Brain microvascular endothelial cell (primary cell): ENCODE measurements at places on chromosomes 12 and 14.

DNA sequence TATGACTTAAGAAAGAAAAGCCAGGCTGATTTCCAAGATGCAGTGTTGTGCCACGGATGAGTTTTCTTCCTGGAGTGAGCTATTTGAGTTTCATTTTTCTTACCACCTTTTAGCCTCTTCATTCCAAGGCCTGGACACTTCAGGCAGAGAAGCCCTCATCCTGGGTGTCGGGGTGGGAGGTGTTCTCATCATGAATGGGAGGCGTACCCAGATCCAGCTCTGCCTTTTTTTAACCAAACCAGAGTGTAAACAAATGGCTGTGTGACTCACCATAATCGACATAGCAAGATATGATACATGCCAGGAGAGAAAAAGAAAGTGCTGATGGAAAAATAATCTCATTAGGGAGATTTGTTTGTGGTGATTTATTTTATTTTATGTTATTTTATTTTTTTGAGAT, 79.9 kb downstream of the ARF6 start:
- DNase-seq: peak; percentile 93

DNA sequence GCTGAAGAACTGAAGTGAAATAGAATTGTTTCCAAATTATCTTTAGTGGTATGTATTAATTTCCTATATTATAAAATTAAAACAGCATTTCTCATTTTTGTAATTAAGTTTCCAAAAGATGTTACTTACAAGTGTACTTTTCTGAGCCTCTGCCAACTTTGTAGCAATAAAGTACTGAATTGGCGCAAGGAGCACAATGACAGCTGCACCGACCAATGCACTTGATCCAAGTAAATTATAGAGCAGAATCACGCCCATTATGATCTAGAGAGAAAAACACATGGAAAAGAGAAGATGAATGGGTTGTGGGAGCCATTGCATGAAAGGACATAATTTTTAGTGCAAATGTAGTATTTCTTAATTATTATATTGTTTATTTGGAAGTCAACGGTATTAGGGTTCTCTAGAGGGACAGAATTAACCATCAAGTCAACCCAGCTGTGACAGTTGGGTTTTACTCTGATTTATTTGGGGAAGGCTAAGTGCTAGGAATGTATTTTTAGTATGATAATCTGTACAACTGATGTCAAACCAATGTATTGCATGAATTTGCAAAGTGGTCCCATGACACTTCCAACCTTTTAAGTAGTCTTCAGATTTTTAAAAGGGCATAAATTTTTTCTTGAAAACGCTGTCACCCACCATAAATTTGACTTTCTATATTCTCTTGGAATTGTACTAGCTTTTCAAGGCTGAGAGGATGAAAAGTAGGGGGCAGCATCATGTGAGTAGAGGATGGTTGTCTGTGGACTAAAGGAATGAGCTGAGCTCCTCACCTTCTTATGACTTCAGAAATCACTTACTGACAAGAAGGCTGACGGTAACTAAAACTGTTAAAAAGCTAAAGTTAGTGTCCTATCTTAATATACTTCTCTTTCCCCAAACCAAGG, 33.0 kb downstream of the ABCC9 start:
- DNase-seq: no peak

- DNase-seq: no peak
Measured at GRCh38 chr12:121250359-121250758, 40.4 kb downstream of the P2RX4 start.

DNA sequence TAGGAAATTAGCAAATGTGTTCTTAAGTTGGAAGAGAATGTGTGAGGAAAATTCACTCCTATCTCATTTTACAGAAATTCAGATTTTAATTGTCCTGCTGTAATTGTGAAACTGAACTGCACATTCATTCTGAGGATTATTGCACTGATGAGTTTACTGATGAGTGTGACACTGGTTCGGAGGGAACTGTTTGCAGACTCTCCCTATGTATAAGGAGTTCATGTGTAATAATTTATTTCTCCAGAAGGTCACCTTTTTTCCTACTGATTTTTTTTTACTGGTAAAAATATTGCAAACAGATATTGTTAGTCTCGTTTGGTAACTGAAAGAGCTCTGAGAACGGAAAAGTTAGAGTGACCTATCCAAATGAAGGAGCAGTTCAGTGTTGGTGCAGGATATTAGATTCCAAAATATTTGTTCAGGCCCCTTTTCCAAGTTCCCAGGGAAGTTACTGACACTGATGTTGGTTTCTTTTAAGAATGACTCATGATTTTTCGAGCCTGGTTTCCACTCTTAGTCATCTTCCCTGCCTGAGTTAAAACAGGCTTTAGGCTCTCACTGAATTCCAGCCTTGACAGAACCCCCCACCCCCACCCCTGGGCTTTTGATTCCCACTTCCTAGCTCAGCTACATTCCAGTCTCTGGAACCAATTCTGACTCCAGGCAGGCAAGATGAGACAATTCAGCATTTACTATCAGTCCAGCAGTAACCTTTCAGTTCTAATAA, 18.4 kb downstream of the ANO6 start:
- peak; percentile 94 for DNase-seq

GRCh38 chr12:92629349-92630065, 73.3 kb upstream of the PLEKHG7 start:
- peak; percentile 53 for DNase-seq

- no peak for DNase-seq
Measured at GRCh38 chr12:120489018-120489417, 6.9 kb upstream of the DYNLL1 start.

GRCh38 chr12:86331012-86331411, 74.8 kb upstream of the MGAT4C start:
- DNase-seq: no peak

- DNase-seq: peak; percentile 94
Measured at GRCh38 chr12:50201987-50202521, 34.9 kb upstream of the CERS5 start.

DNA sequence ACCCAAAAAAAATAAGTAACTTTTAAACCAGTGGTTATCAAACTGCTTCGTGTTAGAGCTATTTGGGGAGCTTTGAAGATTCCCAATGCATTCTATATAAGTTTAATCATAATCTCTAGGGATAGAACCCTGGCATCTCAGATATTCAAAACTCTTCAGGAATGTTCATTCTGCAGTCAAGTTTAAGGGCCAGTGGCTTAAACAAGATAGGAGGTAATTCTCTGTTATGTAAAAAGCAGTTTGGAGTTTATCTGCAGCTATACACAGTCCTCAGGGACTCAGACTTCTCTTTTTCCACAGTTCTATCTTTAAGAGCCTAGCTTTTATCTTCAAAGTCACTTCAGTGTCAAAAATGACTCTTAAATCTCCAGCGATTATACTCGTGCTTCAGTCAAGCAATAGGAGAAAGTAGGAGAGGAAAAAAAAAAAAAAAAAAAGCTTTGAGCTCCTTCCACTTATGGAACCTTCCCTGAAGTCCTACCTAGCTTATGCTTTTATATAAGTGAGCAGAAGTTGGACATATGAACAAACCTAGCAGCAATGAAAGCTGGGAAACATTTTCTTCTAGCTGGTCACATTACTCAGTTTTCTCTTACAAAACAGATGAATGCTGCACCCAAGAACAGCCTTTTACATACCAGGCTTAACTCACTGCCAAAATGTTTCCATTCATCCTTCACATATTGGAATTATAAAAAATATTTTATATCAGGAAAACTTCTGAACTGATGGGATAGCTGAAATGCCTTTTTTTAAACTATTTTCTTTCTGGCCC, 302.8 kb downstream of the FSCB start:
- DNase-seq: peak; percentile 20
